ENCODE measurements at places on chromosomes 3 and 15.

DNA sequence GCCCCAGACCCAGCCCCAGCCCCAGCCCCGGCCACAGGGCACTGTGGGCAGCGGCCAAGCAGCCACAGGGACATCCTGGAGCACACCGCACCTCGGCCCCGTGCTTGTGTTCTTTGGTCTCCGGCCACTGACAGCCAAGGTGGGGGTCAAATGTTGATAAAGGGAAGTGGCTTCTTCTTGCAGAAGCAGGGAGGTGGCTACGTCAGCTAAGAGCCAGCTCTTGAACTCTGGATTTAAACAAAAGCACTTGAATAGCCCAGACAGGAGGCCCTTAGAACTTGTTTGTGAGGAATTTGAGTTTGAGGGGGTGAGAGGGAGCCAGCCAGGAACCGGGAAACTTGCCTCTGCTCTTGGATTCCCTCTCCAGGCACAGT, 135.8 kb upstream of the ABHD17C start:
- DNase-seq = no peak

DNA sequence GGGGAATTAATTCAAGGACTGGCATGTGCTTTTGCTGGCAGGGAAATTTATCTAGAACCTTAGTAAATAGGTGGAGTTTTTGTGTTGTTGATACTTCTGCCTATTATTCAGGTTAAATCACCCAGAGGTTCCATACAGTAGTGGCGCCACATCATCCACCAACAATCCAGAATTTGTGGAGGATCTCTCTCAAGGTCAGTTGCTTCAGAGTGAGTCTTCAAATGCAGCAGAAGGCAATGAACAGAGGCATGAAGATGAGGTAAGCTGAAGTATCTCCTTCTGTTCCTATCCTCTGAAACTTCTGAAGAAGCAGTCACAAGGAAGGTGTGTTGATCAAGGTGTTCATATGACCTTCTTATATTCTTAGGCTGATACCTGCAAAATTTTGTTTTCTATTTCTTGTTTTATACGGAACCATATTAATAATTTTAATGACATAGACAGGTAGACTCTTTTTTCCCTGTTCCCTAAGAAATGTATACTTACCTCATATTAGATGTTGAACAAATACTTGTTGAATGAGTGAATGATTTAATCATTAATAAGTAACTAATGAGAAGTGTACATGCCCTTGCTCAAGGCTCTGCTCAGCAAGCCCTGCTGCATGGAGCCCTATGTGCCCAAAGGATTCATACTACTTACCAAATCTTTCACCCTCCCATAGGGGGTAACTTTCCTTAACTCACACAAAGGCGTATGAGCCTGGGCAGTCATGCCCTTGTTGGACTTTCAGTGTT, 43.6 kb downstream of the HMG20A start:
- DNase-seq = no peak

DNA sequence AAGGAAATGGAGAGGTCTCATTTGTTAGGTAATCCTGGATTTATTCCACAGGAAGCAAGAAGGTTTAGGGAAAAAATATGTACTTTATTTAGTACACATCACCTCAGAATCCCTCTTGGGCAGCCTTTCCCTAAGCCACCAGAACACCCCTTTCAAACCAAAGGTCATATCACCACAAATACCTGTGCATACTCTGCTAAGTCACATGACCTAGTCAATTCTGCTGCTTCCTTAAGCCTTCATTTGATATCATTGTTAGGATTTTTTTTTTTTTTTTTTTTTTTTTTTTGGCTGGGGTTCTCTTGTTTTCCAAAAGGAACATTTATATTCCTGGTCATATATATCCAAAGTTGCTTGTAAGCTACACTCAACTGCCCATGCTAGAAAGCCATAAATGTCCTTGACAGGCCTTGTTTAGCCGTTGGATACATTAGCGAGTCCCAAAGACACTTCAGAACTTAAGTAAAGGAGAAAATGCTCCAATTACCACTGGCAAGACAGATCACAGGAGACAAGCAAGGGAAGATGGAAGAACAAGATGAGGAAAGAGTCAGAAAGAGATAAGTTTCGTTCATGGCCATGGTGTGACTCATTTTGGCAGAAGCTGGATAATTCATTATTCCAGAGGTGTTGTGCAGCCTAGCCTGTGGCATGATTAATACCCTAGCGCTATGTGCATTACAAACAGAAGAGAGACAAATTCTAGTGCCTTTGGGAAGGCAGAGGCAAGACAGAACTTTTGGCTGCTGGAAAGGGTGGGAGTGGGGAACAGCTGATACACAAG, 155.6 kb upstream of the SLC2A2 start:
- no peak for DNase-seq

DNA sequence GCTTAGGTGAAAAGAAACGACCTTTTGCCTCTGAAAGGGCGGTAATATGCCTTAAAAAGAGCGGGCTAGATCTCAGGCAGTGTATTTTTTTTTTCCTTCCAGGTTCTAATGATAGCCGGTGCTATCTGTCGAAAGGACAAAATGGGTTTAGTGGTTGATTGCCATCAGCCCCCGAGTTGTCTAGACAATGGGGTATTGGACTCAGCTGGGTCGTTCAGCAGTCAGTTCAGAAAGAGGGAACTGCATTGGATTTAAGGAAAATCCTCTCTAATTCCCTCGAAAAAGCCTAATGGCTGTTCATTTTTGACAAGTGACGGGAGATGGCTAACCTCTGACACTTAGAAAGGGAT, 728 bp downstream of the EIF2B5 start:
- DNase-seq = no peak

DNA sequence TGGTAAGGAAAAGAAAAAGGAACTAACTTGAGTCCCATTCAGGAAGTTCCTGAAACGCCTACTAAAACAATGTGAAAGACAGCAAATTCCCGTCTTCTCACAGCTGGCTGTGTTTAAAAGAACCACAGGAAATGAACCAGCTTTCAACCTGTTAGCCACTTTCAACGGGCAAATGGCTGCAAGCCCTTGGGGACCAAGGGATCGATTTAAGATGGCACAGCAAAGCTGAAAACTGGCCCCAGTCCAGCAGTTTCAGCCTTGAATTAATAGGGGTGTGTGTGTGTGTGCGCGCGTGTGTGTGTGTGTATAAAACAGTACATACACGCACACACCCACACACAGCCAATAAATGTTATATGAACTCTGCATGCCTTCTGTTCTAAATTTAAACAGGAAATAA, 168.7 kb upstream of the TMCO5A start:
- DNase-seq = no peak

DNA sequence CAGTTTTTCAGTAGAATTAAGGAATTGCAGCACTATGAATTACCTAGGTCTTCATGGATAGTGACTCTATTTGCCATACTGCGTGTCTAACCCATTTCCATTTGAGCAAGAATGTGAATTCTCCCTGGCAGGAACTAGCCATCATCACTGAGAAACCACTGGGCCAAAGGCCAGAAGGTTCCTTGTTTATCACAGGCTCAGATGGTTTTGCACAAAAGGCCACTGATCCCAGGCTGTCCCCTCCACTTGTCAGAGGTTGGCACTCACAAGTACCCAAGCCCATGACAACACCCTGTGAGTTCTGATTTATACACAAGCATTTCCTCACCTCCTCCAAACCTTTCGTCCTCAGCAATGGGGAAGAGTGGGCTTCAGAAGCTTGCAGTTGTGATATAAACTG, 131.8 kb downstream of the FOXB1 start:
- no peak for DNase-seq

DNA sequence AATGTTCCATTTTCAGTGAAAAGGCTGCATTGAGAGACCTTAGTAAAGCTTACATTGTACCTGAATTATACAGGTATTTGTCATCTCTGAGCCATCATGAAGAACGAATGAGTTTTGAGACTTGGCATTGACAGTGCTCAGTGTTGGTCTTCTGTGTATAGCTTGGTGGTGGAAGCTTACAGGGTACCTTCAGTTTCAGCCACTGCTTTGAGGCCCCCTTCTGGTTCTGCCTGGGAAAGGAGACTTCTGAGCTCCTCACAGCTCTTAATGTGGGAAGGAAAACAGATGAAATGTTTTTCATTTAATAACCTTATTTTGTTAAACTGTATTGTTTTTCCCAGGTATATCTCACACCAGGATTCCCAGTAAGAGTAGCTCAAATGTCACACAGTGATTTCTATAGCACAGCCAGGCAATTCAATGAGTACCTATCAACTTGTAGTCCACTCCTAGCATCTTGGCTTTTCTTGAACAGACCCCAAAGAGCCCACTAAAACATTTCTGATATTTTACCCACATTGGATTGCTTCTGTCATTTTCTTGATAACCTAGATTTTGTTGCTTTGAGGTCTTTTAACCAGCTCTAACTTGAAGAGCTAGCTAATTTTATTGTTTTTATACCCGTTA, 5.6 kb downstream of the SERPINI1 start:
- DNase-seq = peak; percentile 22

DNA sequence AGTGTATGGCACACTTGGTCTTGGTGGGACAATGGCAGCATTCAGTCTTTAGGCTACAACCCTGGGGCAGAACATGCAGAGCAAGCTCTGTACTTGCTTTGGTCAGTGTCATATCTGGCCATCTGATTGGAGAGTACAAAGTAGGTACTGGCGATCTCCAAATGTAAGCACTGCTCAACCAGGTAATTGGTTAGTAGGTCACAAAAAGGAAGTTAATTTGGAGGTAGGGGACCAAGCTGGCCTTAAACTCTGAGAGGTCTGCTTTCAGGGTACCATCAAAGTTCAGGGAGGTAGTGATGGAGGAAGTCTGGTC, 3.3 kb upstream of the ABHD5 start:
- DNase-seq = no peak

- no peak for DNase-seq
Measured at GRCh38 chr3:29627136-29628117, 346.6 kb downstream of the RBMS3 start.

DNA sequence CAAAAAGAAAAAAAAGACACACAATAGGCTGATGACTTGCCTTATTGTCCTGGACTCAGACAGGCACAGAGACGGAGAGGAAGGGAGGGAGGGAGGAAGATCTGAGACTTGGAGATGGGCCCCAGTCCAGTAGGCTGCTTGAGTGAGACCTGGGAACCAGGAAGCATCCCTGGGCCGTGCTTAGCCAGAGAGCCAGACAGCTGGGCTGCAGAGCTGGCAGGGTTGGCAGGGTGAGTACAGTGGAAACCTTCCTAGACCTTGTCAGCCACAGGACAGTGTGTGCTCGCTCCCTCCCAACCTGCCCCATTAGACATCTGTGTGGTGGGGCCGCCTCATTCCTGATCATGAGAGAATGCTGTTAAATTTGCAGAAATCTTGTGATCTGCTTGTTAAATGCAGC, 107.9 kb upstream of the ALDH1A3 start:
- DNase-seq = no peak

DNA sequence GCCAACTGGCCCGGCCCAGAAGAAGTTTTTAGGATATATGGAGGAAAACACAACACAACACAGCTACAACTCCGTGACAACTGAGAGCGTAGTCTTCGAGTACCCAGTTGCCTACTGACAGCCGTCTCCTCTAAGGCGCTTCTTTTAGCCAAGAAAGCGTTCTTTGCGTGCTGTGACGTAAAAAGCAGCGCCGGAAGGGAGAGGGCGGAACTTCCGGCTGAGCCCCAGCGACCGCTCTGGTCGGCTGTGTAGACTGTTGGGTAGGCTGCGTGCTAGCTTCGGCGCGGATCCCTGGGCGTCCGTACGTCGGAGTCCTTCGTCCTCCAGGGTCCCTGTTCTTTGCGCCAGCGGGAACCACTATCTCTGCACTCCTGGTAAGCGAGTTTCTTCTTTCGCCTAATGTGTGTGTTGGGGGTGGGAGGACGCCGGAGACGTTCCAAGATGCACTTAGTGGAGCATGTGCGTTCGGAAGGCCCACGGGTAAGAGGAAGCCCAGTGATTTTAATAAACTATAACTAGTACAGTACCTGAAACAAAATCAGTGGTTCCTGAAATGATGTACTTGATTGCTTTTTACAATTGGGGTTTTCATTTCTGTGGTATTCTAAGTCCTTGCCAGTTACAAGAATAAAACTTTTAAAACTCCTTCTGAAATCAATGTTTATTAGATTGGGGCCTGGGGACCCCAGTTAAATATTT, at the start of gene TRMT10C:
Gene TRMT10C, plus strand, starts transcription at position 239 of the 699 bp plus-strand sequence. CDS start 2,914 bp downstream, outside the sequence.
- DNase-seq = peak; percentile 86

GRCh38 chr3:53650424-53650823, 156.0 kb downstream of the CACNA1D start:
- DNase-seq = peak; percentile 75

DNA sequence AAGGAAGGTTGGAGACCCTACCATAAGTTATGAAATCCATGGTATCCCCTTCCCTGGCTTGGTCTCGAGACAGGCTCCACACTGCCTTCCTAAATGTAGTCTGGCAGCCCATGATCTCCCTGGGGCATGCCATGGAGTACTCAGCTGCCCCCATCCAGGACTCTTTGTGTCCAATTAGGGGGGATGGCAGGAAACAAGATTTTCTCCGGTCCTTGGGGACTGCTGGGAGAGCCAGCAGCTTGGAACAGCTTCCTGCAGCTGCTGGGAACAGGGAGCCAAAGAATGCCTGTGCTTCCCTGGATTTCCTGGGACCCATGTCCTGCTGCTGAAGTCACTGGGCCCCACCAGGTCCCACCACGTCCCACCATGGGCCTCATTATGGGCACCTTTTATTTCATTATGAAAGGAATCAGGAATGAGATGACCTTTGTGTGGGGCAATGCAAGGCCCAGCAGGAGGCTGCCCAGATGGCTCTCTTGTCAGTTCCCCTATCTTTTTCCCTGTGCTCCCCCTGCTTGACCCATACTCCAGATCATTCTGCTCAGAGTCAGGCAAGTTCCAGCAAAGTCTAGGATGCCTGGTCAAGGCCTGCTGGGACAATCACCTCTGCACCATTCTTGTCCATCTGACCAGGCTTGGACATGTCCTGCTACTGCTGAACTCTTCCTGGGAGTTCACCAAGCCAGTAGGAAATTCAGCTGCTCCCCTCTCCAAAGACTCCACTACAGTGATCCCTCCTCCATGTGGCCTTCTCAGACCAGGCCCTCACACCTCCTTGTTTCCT, 15.0 kb upstream of the DAG1 start:
- DNase-seq = no peak

- DNase-seq = no peak
Measured at GRCh38 chr3:42905740-42906069, 237 bp upstream of the ZNF662 start.

DNA sequence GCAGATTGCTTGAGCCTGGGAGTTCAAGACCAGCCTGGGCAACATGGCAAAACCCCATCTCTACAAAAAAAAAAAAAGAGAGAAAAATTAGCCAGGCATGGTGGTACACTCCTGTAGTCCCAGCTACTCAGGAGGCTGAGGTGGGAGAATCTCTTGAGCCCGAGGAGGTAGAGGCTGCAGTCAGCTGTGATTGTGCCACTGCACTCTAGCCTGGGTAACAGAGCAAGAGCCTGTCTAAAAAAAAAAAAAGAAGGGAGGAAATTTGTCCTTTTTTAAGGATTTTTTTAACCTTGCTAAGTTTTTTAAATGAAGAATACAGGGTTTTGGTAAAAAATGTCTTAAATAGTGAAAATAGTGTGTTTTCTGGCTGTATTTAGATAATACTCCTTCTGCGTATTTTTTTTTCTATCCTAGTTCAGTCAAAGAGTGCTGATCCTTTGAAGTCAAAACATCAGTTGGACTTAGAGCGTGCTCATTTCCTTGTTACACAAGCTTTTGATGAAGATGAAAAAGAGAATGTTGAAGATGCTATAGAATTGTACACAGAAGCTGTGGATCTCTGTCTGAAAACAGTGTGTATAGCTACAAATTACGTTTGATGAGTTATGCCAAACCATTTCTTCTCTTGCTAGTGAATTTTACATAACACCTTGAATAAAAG, 11.1 kb downstream of the CAPN7 start:
- DNase-seq = no peak

Data from T-helper 1 cell (primary cell).